Activated CD4-positive, alpha-beta T cell treated with anti-CD3 and anti-CD28 coated beads, Interleukin-2, Interleukin-4, amounts not matched to agents 100 ng/mL and 50 ng/mL, durations not matched to agents 16 hours and 8 hours (primary cell): ENCODE measurements at places on chromosomes 5 and 9.

- no peak for DNase-seq
Measured at GRCh38 chr5:56459394-56460194, 226.5 kb upstream of the ANKRD55 start.

- DNase-seq: no peak
Measured at GRCh38 chr9:1492156-1492555, 442.0 kb downstream of the DMRT2 start.

- DNase-seq: no peak
Measured at GRCh38 chr9:7121055-7121454, 363.3 kb downstream of the KDM4C start.

- DNase-seq: no peak
Measured at GRCh38 chr5:20601678-20602100, 613.7 kb upstream of the CDH18 start.
